ENCODE measurements at places on chromosomes 1 and 21. TPM values are rescaled to one million over a fixed set of nuclear protein-coding genes. Genes with fewer than 3 reads are reported as not detected.
A peak's percentile ranks its signal among the peaks of the same experiment; 100 is the strongest.

The SPRR3 gene
- not detected for polyA plus RNA-seq

The SIM2 gene
- polyA plus RNA-seq = not detected

The NBPF26 gene
- 18.6 TPM for polyA plus RNA-seq

The OR2T29 gene
- 0.40 TPM for polyA plus RNA-seq

The AZIN2 gene
- 1.1 TPM for polyA plus RNA-seq

The CAPN8 gene
- not detected for polyA plus RNA-seq

The KRTAP8-1 gene
- polyA plus RNA-seq = not detected

The RAB7B gene
- polyA plus RNA-seq = not detected

The COPA gene
- polyA plus RNA-seq = 37.9 TPM

The LORICRIN gene
- not detected for polyA plus RNA-seq

DNA sequence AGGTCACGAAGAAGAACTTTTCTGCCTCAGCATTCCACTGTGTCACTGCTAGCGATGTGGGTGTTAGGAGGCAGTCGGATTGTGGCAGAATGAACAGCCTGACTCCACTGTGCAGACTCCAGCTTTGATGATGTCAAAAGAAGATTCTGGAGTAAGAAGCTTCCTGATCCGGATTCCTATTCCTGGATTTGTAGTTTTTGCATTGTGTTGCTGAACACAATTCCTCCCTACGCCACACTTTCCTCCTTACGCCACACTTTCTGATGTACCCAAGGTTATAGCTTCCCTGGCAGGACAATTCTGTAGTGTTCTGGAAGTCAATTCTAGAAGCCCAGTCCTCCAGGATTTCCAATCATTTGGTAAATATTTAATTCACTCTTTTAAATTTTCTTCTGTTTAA, 665.2 kb upstream of the ADGRL2 start:
- no peak for DNase-seq
- H3K27ac ChIP-seq = no peak overlapping the region
- no peaks in the 10 kb centered on the region for H3K36me3 ChIP-seq
- no peaks in the 10 kb centered on the region for H3K4me1 ChIP-seq
- H3K27me3 ChIP-seq = no peaks in the 10 kb centered on the region
- H3K4me3 ChIP-seq = no peak overlapping the region

GRCh38 chr1:178877896-178878295, 7.0 kb upstream of the ANGPTL1 start:
- no peak overlapping the region for H3K4me3 ChIP-seq
- no peaks in the 10 kb centered on the region for H3K27me3 ChIP-seq

- H3K4me3 ChIP-seq = no peak overlapping the region
- peaks cover 11% of the 10 kb centered on the region for H3K4me1 ChIP-seq
- peak; percentile 81 for DNase-seq
- H3K27ac ChIP-seq = peak overlapping the region; percentile 15
- H3K27me3 ChIP-seq = no peaks in the 10 kb centered on the region
Observed at GRCh38 chr1:37682334-37682987, 9.9 kb upstream of the CDCA8 start.

DNA sequence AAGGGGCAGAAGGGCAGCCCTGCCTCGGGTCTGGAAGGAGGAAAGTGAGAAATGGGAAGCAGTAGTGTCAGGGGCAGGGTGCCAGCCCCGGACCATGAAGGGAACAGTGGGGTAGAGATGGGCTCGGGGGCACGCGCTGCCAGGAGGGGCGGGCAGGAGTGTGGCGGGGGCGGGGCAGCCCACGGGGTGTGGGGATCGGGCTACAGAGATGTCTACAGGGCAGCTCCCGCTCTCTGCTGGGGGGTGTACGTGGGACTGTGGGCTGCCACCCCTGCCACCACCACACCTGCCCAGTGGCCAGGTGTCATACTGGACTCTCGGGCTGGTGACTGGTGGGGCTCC, 7.4 kb downstream of the ARHGEF16 start:
- H3K4me1 ChIP-seq = no peaks in the 10 kb centered on the region
- H3K27ac ChIP-seq = no peak overlapping the region
- DNase-seq = no peak
- H3K4me3 ChIP-seq = no peak overlapping the region

- H3K36me3 ChIP-seq = no peaks in the 10 kb centered on the region
- H3K4me3 ChIP-seq = no peak overlapping the region
- no peaks in the 10 kb centered on the region for H3K27me3 ChIP-seq
- DNase-seq = no peak
- no peak overlapping the region for H3K27ac ChIP-seq
Observed at GRCh38 chr1:61125263-61125662, 42.9 kb downstream of the NFIA start.

- no peak overlapping the region for H3K4me3 ChIP-seq
- no peaks in the 10 kb centered on the region for H3K4me1 ChIP-seq
- H3K27ac ChIP-seq = no peak overlapping the region
- peaks cover 6% of the 10 kb centered on the region for H3K27me3 ChIP-seq
- DNase-seq = no peak
Observed at GRCh38 chr1:94329986-94330385, 88.2 kb upstream of the ABCD3 start.

GRCh38 chr1:195962051-195962450, 646.2 kb downstream of the KCNT2 start:
- no peak overlapping the region for H3K4me3 ChIP-seq
- H3K36me3 ChIP-seq = no peaks in the 10 kb centered on the region
- H3K4me1 ChIP-seq = no peaks in the 10 kb centered on the region
- no peaks in the 10 kb centered on the region for H3K27me3 ChIP-seq
- H3K27ac ChIP-seq = no peak overlapping the region
- no peak for DNase-seq

- no peaks in the 10 kb centered on the region for H3K36me3 ChIP-seq
- peak overlapping the region; percentile 100 for H3K4me3 ChIP-seq
- DNase-seq = peak; percentile 81
- no peaks in the 10 kb centered on the region for H3K27me3 ChIP-seq
- H3K4me1 ChIP-seq = peaks cover 43% of the 10 kb centered on the region
Observed at GRCh38 chr1:21782349-21782867, 541 bp downstream of the USP48 start.

GRCh38 chr1:202639500-202639899, 70.8 kb downstream of the SYT2 start:
- H3K4me1 ChIP-seq = peaks cover 27% of the 10 kb centered on the region
- no peak overlapping the region for H3K27ac ChIP-seq
- H3K36me3 ChIP-seq = no peaks in the 10 kb centered on the region
- DNase-seq = no peak
- H3K27me3 ChIP-seq = peaks cover 70% of the 10 kb centered on the region

DNA sequence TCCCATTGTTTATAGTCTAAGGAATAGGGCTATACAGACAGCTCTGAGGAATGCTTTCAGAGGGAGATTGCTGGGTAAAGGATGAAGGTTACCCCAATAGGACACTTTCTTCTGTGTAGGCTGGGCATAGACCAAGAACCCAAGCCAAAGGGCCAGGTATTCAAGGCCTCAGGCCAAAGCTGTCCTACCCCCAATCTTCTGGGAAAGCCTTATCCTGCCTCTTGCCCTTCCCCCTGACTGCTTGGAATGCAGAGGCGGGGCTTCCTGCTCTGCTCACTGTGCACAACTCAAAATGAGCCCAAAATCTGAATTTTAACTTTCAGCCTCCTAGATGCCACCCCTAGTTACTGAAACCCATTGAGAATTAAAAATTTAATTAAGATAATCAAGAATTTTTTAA, 2.2 kb downstream of the OR10Z1 start:
- H3K36me3 ChIP-seq = no peaks in the 10 kb centered on the region
- DNase-seq = no peak
- no peaks in the 10 kb centered on the region for H3K4me1 ChIP-seq

- no peak overlapping the region for H3K4me3 ChIP-seq
- H3K27ac ChIP-seq = no peak overlapping the region
- DNase-seq = no peak
Observed at GRCh38 chr1:214264976-214265375, 16.0 kb upstream of the SMYD2 start.

DNA sequence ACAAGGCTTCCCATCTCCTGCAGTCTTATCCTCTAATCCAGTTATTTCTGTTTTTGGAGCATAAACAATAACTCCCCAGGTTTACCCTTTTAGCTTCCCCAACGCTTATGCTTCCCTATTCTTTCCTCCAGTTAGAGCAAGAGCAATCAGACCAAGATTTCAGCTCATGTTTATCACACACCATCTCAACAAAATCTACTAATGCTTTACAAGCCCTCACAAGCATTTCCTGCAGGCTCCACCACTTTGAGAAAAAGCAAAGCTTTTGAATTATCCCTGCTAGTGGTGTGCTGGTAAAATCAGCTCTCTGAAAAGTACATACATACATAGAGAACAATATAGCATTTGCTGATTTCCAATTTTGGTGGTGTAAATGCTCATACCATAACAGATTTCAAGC, 92.9 kb downstream of the EDEM3 start:
- peaks cover 14% of the 10 kb centered on the region for H3K27me3 ChIP-seq
- no peak overlapping the region for H3K4me3 ChIP-seq
- no peaks in the 10 kb centered on the region for H3K36me3 ChIP-seq

DNA sequence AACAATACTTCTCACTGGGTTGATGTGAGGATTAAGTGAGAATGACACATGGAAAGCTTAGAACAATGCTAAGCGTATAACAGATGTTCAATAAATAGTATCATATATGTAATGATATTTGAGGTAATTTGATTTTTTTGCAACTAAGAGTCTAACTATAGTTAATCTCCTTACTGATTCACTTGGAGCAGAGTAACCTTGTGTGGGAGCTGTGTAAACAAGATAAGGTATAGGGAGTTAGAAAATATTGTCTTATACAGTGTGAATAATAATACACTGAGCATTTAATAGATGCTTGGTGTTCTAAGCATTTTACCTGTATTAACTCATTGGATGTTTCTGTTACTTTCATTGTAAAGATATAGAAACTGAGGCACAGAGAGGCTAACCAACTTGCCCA, 15.9 kb downstream of the RALGPS2 start:
- H3K36me3 ChIP-seq = peaks cover 84% of the 10 kb centered on the region
- H3K27me3 ChIP-seq = no peaks in the 10 kb centered on the region
- H3K4me3 ChIP-seq = no peak overlapping the region
- peak overlapping the region; percentile 70 for H3K27ac ChIP-seq
- H3K4me1 ChIP-seq = peaks cover 37% of the 10 kb centered on the region

DNA sequence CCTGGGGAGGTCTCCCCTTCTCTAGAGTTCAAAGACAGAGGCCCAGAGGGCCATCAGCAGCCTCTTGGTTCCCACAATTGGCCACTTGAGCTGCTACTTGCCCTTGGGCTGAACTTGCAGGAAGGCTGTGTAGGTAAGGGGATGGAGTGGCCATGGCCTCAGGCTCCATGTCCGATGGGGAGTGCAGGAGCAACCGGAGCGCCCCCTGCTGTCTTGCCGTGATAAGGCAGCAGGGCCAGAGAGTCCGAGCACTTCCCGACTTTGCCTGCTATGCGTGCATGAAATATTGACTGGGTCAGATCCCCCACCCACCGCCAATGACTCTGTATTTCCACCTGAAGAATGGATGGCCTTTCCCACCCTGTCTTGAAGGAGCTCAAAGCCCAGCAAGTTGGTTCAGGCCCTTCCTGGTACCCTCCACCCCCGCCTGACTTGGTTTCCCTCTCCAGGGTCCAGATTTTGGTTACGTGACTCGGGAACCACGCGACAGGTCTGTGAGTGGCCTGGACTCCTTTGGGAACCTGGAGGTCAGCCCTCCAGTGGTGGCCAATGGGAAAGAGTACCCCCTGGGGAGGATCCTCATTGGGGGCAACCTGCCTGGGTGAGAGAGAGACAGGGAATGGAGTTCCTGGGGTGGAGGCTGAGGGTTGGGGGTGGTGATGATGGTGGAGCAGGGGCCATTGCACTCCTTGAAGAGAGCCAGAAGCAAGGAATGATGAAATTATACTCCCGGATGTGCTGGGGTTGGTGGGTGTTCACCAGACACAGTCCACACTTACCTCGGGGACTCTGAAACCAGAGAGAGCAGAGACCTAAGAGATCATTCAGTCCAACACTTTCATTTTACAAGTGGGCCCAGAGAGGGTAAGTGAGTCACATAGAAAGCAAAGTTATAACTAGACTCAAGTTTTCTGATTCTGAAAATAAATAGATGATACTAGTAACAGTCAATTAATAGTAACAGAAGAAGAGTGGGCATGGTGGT, 25.6 kb downstream of the PADI3 start:
- H3K36me3 ChIP-seq = no peaks in the 10 kb centered on the region
- DNase-seq = peak; percentile 25
- peaks cover 10% of the 10 kb centered on the region for H3K27me3 ChIP-seq
- H3K27ac ChIP-seq = no peak overlapping the region

DNA sequence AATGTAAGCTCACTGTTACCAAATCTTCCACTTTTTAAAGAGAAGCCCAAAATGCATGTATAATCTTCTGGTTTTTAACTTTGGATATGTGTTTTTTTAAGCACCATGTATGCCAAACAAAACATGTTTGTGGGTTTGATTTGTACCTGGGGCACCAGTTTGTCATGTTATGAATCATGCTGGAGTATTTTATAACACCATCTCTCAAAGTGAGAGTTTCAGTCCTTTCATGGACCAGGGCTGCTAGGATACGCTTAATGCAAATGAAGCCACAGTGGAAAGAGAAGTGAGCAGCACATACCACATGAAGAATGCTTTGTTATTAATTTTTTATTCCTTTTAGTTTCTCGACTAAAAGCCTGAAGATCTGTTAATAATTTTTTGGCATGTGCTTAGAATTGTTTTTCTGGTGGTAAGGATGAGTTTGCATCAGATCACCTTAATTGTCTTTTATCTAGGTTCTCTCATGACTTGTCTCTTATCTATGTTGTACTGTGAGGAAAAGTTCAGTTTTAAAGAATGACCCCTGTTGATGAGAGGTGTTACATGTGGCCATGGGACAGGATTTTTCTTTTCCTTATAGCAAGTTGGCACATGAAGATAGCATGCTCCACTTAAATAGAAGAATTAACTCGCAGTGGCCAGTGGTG, 2.0 kb upstream of the RABGAP1L start:
- H3K27ac ChIP-seq = no peak overlapping the region
- no peak overlapping the region for H3K4me3 ChIP-seq
- H3K4me1 ChIP-seq = peaks cover 55% of the 10 kb centered on the region
- DNase-seq = peak; percentile 37

DNA sequence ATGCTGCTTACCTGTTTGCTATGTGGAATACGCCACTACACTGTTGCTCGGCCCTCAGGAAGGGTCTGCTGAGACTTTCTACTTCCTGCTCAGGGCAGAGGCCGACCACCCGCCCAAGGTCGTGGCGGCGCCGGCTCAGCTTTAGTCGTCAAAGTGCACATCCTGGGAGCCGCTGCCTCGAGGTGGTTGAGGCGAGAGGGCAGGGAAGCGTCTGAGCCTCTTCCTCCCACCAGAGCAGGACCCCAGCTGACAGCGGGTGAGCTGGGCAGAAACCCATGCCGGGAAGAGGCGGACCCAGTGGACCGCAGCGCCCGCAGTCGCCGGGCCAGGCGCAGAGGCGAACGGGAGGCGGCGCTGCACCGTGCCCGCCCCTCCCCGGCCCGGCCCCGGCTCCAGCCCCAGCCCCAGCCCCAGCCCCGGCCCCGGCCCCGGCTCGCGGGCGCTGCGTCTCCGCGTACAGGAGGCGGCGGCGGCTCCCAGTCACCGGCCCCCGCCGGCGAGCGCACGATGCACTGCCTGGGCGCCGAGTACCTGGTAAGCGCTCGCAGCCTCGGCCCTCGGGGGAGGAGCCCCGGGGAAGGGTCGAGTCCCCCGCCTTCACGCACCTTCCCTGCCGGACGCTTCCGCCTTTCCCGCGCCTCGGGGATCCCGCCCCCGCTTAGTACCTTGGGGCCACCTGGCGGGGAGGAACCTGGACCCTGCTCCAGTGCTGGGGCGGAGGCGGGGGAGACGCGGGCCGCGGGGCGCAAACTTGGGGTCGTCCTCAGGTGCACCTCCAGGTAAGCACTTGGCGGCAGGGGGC, at the start of gene SLC44A3:
SLC44A3 (plus strand) TSS at position 413 of the 802 bp plus-strand sequence; CDS start at position 508, 95 bp downstream.
- no peaks in the 10 kb centered on the region for H3K36me3 ChIP-seq
- DNase-seq = peak; percentile 19
- H3K4me3 ChIP-seq = peak within 1 kb of the TSS; percentile 21

- no peaks in the 10 kb centered on the region for H3K4me1 ChIP-seq
- no peaks in the 10 kb centered on the region for H3K27me3 ChIP-seq
- DNase-seq = no peak
- no peaks in the 10 kb centered on the region for H3K36me3 ChIP-seq
Observed at GRCh38 chr1:241992734-241993133, 6.2 kb downstream of the MAP1LC3C start.

Data from B cell (primary cell).